ENCODE measurements at places on chromosomes 7 and 10. TPM values are rescaled to one million over a fixed set of nuclear protein-coding genes. Genes with fewer than 3 reads are reported as not detected.

- no peak for DNase-seq
Observed at GRCh38 chr7:14931511-14932215, 29.1 kb upstream of the DGKB start.

DNA sequence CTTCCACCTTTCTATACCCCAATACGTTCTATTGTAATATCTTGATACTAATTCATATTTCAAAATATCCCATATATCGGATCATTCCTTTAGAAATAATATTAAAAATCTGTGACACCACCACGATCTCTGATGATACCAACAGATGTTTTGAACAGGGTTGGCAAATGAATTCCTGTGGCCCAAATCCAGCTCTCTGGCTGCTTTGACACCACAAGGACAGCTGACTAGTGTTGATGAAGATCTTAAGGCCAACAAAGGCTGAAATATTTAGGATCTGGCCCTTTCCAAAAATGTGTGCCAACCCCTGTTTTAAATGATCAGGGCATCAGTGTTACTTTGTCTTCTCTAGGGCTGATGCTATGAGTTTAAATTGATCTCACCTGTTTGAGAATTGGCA lies 380.7 kb upstream of the PFKP start:
- DNase-seq: no peak

- DNase-seq: no peak
Observed at GRCh38 chr7:131586259-131586658, 29.8 kb upstream of the PODXL start.

DNA sequence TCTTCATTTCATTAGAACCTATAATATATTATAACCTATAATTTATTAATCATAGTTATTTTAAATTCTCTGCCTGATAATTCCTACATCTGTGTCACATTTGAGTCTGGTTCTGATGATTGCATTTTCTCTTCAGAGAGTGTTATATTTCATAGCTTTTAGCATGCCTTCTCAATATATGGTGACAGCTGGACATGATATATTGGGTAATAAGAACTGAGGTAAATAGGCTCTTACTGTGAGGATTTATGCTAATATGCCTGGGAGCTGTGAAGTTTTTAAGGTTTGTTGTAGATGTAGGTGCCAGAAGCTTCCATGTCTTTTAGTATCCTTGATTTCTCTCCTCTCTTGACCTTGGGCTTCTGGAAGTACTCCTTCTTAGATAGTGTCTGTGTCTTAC lies 325.9 kb upstream of the SEMA3D start:
- DNase-seq: no peak

DNA sequence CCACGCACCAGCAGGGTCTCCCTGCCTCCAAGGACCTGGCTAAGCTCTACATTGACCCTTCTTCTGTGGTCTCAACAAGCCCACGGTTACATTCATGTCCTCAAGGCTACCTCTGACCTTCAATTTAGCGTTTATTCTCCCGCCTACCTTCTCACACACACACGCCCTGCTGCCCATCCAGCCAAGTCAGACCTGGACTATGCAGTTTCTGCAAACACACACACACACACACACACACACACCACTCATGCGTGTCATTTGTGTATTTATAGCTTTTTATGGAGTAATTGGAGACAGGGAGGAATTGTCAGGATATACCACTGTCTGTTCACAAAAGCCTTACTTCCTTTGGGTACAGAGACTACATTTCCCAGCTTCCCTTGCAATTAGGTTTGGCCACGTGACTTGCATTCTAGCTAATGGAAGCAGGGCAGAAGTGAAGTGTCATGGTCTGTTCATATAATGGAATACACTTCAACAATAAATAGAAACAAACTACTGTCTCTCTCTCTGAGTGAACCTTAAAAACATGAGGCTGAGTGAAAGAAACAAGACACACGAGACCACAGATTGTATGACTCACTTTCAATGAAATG lies 53.8 kb upstream of the CPXM2 start:
- no peak for DNase-seq

DNA sequence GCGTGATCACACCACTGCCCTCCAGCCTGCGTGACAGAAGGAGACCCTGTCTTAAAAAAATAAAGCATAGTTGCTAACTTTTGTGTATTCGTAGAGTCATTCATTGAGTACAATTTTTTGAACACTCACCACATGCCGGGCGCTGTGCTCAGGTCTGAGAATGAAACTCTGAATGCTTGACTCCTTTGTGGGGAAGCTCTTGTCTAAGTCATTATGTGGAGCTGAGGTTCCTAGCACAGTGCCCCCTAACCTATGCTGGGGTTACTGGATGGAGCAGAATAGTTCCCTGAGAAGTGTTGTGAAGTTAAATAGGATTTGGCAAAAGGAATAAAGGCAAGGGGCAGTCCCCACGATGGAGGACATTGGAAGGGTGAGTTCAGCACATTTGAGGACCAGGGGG lies 123.3 kb downstream of the CELF2 start:
- peak; percentile 17 for DNase-seq

GRCh38 chr7:50939021-50939420 lies 156.3 kb upstream of the GRB10 start:
- DNase-seq: no peak

GRCh38 chr7:13717031-13717430 lies 272.4 kb downstream of the ETV1 start:
- DNase-seq: no peak

DNA sequence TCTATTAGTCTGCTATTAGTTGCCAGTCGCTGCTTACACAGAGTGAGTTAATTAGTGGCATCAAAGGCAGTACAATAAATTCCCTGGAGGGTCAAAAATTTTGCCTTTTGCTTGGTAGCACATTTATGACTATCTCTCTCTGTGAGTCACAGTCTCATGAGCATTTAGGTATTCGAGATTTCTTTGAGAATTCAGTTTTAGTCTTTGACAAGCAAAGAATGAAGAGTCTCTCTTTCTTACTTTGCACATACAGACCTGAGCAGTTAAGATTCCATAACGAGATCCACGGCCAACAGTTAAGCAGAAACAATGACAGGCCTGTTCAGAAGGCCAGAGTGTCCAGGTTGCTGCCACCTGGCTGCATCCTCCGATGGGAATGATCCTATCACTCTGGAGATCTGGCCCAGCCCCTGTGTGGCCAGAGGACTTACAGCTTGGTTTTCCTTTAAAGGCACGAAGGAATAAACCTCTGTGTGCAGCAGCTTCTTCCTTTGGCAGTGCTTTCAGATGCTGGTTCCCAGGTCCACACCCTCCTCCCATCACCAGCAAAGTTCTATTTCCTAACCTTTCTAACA lies 80.6 kb downstream of the GLI3 start:
- no peak for DNase-seq

- no peak for DNase-seq
Observed at GRCh38 chr10:112963835-112964234, 13.8 kb downstream of the TCF7L2 start.

DNA sequence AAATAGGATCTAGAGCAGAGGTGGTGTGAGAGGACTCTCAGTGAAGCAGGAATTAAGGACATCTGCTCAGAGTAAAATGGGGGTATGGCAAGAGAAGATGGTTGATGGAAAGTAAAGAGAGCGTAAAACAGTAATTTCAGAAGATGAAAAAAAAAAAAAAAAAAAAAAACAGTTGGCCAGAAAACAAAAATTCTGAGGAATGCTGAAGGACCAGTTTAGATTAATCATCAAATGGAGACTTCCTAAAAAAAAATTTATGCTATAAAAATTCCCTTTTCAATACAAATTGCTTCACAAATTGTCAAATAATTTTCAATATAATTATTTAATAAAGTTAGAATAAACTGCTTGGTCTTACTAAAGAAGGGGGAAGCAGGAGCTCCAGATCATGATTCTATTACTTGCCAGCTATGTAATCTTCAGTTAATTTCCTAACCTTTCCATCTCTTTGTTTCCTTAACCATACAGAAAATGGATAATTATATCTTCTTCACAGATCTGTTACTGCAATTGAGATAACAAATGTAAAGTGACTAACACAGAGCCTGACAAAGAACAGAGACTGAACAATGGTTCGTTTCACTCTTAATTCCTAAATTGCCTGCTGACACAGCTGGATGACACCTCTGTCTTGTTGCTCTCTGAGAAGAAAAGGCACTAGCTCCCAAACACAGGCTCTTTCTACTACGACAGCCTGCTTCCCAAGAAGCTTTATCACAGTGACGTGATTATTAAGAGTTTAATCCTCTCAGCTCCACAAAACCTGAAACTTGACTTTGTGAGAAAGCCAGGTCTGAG lies 64.9 kb upstream of the GPR22 start:
- DNase-seq: no peak

DNA sequence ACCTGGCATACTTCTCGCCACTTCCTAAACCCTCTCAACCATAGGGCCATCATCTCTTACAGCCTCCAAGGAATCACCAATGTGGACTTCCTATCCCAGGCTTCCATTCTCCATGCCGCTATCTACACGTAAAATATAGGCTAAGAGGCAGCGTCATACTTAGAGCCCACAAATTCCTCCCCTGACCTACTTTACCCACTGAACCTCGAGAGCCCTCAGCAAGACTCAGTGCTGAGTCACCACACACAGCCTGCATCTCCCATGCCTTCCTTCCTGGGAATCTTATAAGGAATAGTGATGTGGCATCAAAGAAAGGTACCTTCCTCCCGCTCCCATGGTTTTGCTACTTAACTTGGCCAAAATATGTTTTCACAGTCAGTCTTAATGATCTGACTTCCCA lies 435.6 kb upstream of the NFE2L3 start:
- DNase-seq: no peak

DNA sequence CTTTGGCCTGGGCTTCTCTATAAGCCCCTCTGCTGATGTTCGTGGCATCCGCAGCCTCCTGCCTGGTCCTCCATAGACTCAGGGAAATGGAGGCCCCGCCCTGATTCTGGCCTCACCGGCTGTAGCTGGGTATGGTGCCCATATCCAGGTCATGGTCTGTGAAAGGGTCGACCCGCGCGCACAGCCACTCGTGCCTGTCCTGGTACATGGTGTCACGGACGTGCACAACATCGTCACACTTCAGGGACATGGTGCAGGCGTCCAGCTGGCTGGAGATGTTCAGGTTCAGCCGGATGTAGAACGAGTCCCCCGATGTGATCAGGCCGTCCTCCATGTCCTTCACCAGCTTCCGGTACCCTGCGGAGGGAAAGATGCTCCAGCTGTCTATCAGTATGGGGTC lies 75.1 kb upstream of the GNA12 start:
- DNase-seq: no peak

DNA sequence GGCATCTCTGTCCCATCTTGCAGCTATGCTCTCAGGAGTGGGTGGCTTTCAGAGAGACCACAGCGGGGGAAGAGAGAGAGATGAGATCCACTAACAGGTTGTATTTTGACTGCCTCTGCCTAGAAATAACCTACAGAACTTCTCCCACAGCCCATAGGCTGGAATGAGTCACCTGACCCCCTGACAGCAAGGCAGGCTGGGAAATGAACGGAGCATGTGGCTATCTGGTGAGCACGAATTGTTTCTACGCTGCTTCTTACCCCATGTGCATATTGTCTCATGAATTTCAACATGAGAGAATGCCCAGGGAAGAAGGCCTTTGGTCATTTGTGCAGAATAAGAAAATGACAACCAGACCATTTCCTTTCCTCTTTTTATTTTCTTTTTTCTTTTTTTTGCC lies 151.3 kb downstream of the SNX10 start:
- no peak for DNase-seq

DNA sequence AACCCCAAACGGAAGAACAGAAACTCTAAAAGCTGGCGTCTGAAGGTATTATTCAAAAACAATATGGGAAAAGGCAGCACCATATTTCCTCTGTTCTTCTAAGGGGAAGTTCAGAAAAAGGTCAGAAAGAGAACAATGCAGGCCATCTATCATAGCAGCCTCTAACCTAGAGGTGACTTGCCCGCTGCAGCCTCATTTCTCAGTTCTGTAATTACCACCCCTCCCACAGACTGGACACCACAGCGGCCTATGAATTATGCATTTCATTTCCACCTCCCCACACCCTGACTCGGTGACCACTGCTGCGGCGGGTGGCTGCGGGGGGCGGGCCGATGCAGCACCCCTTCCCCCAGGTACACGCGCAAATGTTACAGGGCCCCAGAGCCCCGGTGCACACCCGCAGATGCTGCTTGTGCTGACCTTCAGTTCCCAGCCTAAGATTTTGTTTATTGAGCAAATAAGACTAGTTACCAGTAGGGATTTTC lies 125.5 kb downstream of the CLEC2L start:
- no peak for DNase-seq

DNA sequence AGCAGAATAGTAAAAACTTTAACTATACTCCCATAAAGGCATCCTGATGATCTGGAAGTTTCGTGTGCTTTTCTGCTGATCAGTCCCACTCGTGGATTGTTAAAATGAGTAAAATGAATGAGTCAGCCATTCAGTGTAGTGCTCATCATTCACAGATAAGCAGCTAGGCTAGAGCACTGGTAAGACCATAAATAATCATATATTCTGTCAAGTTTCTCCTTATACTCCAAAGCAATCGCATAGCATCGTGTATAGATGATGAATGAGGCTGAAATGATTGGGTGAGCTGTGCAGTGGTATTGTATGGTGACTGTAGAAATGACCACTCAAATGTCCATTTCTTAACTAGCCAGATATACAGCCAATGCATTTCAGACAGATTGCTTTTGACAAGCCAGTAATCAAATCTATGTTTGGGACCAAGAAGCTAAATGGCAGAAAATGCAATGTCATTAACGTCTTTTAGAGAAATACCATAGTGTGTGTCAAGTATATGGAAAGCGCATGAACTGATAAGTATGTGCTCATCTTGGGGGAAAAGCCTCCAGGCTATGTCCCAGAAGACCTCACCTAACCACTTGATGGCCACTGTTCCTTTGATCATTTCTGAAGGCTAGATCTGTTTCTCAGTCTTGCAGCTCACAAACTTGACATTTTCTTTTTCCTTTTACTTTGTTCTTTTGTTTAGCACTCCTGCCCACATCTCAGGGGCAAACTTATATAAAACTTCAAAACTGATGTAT lies 227.2 kb upstream of the FAM3C start:
- DNase-seq: no peak

Gene NPTX2
- total RNA-seq: 34.8 TPM

Gene ZFAND2A
- total RNA-seq: 9.2 TPM

Gene OR6V1
- total RNA-seq: not detected

Gene SCART1
- total RNA-seq: 0.44 TPM

Gene MYL7
- total RNA-seq: 4.7 TPM

Gene PALD1
- 51.9 TPM for total RNA-seq

Gene MRLN
- not detected for total RNA-seq

Gene OIT3
- 0.10 TPM for total RNA-seq

Measured in H7 (cell line).